ENCODE measurements at places on chromosomes 3 and 15.

GRCh38 chr15:76330080-76330680 lies 6.4 kb upstream of the ISL2 start:
- peak; percentile 14 for DNase-seq

DNA sequence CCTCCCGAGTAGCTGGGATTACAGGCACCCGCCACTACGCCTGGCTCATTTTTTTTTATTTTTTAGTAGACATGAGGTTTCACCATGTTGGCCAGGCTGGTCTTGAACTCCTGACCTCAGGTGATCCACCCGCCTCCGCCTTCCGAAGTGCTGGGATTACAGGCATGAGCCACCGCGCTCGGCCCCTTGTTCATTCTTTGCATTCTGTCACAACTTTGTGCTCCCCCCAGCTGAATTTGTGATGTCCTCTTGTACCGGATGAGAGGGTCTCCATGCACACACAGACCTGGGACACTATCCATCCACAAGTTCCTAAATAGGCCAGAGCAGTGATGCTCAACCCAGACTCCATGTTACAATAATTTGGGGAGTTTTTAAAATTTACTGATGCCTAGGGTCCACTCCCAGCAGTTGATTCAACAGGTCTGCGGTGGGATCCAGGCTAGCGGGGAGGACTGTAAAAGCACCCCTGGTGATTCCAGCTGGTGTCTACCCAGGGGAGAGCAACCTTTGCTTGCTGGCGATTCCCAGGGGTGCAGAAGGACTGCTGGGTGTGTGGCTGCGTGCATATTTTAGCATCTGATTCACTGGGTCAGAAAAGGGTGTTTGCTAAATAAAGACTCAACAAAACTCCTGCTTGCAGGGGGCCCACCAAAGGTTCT lies 1.0 kb downstream of the RASSF1 start:
- no peak for DNase-seq

GRCh38 chr3:27978440-27978839 lies 256.3 kb upstream of the EOMES start:
- peak; percentile 19 for DNase-seq

DNA sequence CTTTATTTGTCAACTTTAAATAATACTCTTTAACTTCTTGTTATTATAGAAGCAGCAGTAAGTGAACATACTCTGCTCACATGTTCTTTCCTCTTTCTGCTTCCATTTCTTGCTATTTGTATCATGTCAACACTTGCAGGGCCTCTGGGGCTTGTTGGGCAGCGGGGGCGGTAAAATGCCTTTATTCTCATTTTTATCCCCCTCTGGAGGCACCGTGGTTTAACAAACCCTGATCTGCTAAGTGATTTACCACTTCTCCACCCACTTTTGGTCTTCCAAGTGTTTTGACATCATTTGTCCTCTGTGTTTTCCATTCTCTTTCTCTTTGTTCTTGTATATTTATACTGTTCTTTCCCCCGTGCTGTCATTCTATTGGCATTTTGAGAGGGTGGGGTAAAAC lies 33.9 kb downstream of the SCN10A start:
- DNase-seq, result no peak

GRCh38 chr3:189298469-189299375 lies 127.0 kb downstream of the TPRG1 start:
- DNase-seq, result no peak

GRCh38 chr3:101423984-101424888 lies 88.8 kb downstream of the SENP7 start:
- no peak for DNase-seq

- DNase-seq, result no peak
Measured at GRCh38 chr15:48334260-48334659, 3.0 kb downstream of the DUT start.

DNA sequence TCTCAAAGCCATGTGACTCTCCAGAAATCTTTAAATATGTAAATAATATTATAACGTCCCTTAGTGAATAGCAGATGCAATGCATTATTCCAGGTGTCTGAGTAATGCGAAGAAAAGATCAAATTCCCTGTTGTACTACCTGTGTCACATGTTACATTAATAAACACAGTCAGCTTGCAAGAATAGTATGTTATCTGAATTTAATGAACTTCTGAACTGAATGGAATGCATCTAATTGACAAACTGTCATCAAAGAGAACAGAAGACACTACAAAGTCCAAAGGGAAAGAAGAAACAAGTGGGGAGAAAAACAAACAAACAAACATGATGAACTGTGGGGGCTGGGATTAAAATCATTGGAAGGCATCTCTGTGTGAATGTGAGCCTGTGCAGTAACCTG lies 508.8 kb downstream of the LPP start:
- no peak for DNase-seq
